Endothelial cell of coronary artery (primary cell): ENCODE measurements at places on chromosomes 4 and X. TPM values are rescaled to one million over a fixed set of nuclear protein-coding genes. Genes with fewer than 3 reads are reported as not detected.

GLRA3 gene
- not detected in 2 replicates for total RNA-seq

SASH3 gene
- total RNA-seq, result not detected in 2 replicates

ESX1 gene
- total RNA-seq, result not detected in 2 replicates

ERCC6L gene
- total RNA-seq, result 1.6 and 4.2 TPM in 2 replicates

ADGRG4 gene
- total RNA-seq, result under 0.01 TPM in 1 of 2 replicates, not detected in the other

HAUS3 gene
- total RNA-seq, result 8.9 and 10.4 TPM in 2 replicates

APLN gene
- 92.7 and 138 TPM in 2 replicates for total RNA-seq

SULT1E1 gene
- 8.5 and 175 TPM in 2 replicates for total RNA-seq

IQCM gene
- total RNA-seq, result not detected in 2 replicates

DCAF12L1 gene
- 0.09 and 0.63 TPM in 2 replicates for total RNA-seq

RAB40A gene
- 0.09 TPM in 1 of 2 replicates, not detected in the other for total RNA-seq

MEPE gene
- not detected in 2 replicates for total RNA-seq

TMPRSS11D gene
- total RNA-seq, result not detected in 2 replicates

TRIM75 gene
- not detected in 2 replicates for total RNA-seq

PLXNB3 gene
- total RNA-seq, result 3.2 and 5.5 TPM in 2 replicates

TMEM165 gene
- 111 and 142 TPM in 2 replicates for total RNA-seq

P2RY10 gene
- total RNA-seq, result not detected in 2 replicates

KDR gene
- 144 and 275 TPM in 2 replicates for total RNA-seq
